IMR-90 (cell line): ENCODE measurements at places on chromosomes 12 and 14. TPM values are rescaled to one million over a fixed set of nuclear protein-coding genes. Genes with fewer than 3 reads are reported as not detected.

The BIN2 gene
- not detected in 2 replicates for total RNA-seq

The TPPP2 gene
- total RNA-seq: not detected in 2 replicates

The IQSEC3 gene
- total RNA-seq: not detected in 2 replicates

The NID2 gene
- 101 and 102 TPM in 2 replicates for total RNA-seq

The B4GALNT1 gene
- total RNA-seq: 0.18 and 0.28 TPM in 2 replicates

The TMTC2 gene
- 1.4 TPM in 2 replicates for total RNA-seq

The IFNG-AS1 gene
- total RNA-seq: not detected in 2 replicates

The MMP14 gene
- 124 and 156 TPM in 2 replicates for total RNA-seq

The MMAB gene
- 14.2 and 16.5 TPM in 2 replicates for total RNA-seq

The MSRB3 gene
- 31.7 and 40.8 TPM in 2 replicates for total RNA-seq

The PRH2 gene
- total RNA-seq: 0.28 TPM in 1 of 2 replicates, not detected in the other

The FBXO33 gene
- total RNA-seq: 10.0 and 16.1 TPM in 2 replicates

The PLEKHG7 gene
- under 0.01 TPM in 1 of 2 replicates, not detected in the other for total RNA-seq

The MCRS1 gene
- 60.8 and 72.9 TPM in 2 replicates for total RNA-seq

The GLIPR1L1 gene
- not detected in 2 replicates for total RNA-seq

The SIX1 gene
- 7.7 and 8.6 TPM in 2 replicates for total RNA-seq
